ENCODE measurements at places on chromosomes 16 and 17.
A peak's percentile ranks its signal among the peaks of the same experiment; 100 is the strongest.

DNA sequence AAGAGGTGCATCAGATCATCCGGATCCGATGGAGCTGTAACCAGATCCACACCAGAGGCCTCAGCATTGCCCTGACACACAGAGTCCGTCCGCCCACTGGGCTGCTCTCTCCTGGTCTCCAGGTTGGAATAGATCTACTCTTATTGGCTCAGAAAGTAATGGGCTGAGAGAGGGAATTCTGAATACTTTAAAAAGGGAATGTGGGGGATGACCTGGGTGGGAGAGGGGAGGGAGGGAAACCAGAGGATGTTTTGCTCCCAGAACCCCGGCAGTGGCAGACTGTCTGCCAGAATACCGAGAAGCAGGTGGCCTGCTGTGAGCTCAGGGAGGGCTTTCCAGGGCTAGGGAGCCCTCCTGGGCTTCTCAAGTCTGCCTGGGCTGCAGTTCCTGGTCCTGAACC lies 126.5 kb downstream of the ENGASE start:
- DNase-seq, result no peak

- DNase-seq, result no peak
Observed at GRCh38 chr16:86963600-86964575, 353.3 kb downstream of the C16orf95 start.

DNA sequence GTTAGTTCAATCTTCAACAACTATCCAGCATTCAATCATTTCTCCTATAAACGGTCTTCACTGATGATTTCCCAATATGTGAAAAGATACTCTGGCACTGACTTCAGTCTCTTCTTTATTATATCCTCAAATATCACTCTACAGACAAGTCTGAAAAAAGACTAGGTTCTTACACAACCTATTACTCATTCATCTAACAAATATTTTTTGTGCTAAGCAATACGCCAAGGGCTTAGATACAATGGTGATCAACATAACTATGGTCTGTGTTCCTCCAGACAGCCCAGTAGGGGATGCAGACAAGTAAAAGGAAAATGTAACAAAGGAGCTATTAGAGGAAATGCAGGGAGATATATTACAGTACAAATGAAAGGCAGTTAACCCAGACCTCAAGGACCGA lies 63.9 kb downstream of the MYO1D start:
- no peak for DNase-seq

DNA sequence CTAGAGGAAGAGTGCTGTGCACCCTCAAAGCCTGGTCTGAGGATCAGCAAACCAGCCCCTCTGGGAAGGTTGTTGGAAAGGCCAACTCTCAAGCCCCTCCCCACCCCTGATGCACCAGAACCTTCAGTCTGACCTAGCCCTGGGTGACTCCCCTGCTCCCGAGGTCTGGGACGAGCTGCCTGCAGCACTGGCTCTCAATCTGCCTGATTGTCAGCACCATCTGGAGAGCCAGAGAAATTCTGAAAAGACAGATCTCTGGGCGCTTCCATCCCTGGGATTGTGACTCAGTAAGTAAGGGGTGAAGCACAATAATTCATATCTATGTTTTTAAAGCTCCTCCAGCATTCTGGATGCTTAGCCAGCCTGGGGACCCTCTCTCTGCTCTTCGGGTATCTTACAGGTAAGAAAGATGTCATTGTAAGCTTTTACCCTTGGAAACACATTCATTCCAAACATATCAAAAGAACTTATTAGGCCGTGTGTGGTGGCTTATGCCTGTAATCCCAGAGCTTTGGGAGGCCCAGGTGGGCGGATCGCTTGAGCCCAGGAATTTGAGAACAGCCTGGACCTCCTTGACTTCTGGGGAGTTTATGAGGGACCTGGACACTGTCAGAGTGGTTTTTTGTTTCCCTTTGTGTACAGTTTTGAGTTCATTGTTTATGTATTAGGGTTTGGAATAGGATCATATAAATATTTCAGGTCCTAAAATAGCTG lies 147.5 kb downstream of the KCNJ12 start:
- no peak for DNase-seq

GRCh38 chr17:27756467-27757371 lies 43.6 kb downstream of the NOS2 start:
- peak; percentile 71 for DNase-seq

- no peak for DNase-seq
Observed at GRCh38 chr16:62676306-62676705, 640.1 kb upstream of the CDH8 start.
